ENCODE measurements at places on chromosomes 5 and 9. TPM values are rescaled to one million over a fixed set of nuclear protein-coding genes. Genes with fewer than 3 reads are reported as not detected.

DNA sequence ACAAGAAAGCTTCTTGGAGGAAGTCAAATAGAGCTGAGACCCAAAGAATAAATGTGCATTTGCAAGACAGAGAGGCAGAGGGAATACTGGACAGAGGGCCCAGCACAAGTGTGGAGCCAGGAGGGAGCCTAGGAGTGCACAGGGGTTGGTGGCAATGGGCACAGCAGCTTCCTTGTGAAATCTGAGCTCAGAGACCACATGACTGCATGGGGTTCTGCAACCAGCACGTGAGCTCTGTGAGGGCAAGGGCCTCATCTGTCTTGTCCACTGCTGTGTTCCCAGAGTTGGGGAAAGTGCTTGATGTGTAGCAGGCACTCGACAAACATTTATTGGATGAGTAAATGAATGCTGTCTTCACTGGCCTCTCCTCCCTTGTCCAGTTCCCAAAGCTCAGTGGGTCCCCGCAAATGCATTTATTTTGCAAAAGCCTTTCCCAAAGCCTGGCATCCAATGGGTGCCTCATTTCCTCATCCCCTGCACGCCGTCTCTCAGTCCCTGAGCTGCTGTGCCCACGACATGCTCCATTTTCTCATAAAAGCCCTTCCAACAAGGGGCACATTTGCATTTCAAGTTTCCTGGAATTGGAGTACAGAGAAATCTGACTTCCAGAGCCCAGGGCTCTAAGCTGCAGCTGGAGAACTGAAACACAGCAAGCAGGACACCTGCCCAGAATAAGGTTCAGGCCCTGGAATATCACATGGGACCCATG is 58.5 kb downstream of the KCNIP1 start:
- no peak overlapping the region for H3K4me3 ChIP-seq
- no peak overlapping the region for H3K27ac ChIP-seq
- DNase-seq = no peak
- H3K4me1 ChIP-seq = no peaks in the 10 kb centered on the region
- H3K36me3 ChIP-seq = no peaks in the 10 kb centered on the region
- H3K27me3 ChIP-seq = peaks cover 17% of the 10 kb centered on the region

GRCh38 chr9:126599047-126599650 is 14.6 kb upstream of the LMX1B start:
- H3K27ac ChIP-seq = no peak overlapping the region
- peaks cover 26% of the 10 kb centered on the region for H3K27me3 ChIP-seq
- H3K36me3 ChIP-seq = no peaks in the 10 kb centered on the region
- DNase-seq = no peak
- H3K4me1 ChIP-seq = no peaks in the 10 kb centered on the region
- H3K4me3 ChIP-seq = no peak overlapping the region

- DNase-seq = no peak
- no peaks in the 10 kb centered on the region for H3K36me3 ChIP-seq
- H3K27ac ChIP-seq = no peak overlapping the region
- H3K27me3 ChIP-seq = peaks cover 1% of the 10 kb centered on the region
These were observed 138.3 kb upstream of the SMIM23 start for GRCh38 chr5:171647043-171647903.

Gene KIF4B
- total RNA-seq = not detected

Gene HSD17B3
- 3.2 TPM for total RNA-seq

Gene IFNA13
- total RNA-seq = not detected

DNA sequence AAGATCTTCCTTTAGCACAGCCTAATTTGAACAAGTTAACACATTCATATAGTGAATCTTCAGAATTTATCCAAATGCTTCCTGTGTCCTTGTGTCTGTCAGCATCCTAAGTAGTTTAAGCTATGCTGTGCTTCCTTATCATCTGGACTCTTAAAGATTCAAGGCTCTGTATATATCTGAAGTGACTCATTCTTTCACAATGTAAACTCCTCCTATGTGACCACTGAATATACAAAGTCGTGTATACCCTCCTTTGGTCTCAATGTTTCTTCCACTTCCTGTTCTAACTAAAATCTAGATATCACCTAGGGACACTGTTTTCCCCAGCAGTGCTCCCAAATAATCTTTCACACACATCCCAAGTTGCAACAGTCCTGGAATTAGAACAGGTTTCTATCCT is 935.7 kb upstream of the NUDT12 start:
- no peaks in the 10 kb centered on the region for H3K27me3 ChIP-seq
- no peak overlapping the region for H3K4me3 ChIP-seq
- DNase-seq = no peak

- H3K36me3 ChIP-seq = no peaks in the 10 kb centered on the region
- no peak overlapping the region for H3K27ac ChIP-seq
These were observed 669.7 kb downstream of the NR2F1-AS1 start for GRCh38 chr5:92911293-92911692.

GRCh38 chr5:166509085-166509484 is 1782.4 kb upstream of the WWC1 start:
- no peaks in the 10 kb centered on the region for H3K27me3 ChIP-seq
- H3K27ac ChIP-seq = no peak overlapping the region
- H3K4me1 ChIP-seq = no peaks in the 10 kb centered on the region
- H3K4me3 ChIP-seq = no peak overlapping the region
- no peaks in the 10 kb centered on the region for H3K36me3 ChIP-seq

- no peak for DNase-seq
- peaks cover 31% of the 10 kb centered on the region for H3K4me1 ChIP-seq
- no peak overlapping the region for H3K27ac ChIP-seq
- H3K4me3 ChIP-seq = no peak overlapping the region
- H3K36me3 ChIP-seq = peaks cover 11% of the 10 kb centered on the region
- no peaks in the 10 kb centered on the region for H3K27me3 ChIP-seq
These were observed 95.6 kb downstream of the GNAQ start for GRCh38 chr9:77935974-77936373.

Gene GFI1B
- 0.39 TPM for total RNA-seq

- no peak for DNase-seq
- H3K27ac ChIP-seq = peak overlapping the region; percentile 9
- peaks cover 14% of the 10 kb centered on the region for H3K4me1 ChIP-seq
- H3K36me3 ChIP-seq = no peaks in the 10 kb centered on the region
- no peak overlapping the region for H3K4me3 ChIP-seq
- no peaks in the 10 kb centered on the region for H3K27me3 ChIP-seq
These were observed 45.5 kb downstream of the TNFSF8 start for GRCh38 chr9:114884787-114885452.

- H3K4me3 ChIP-seq = no peak overlapping the region
- no peaks in the 10 kb centered on the region for H3K4me1 ChIP-seq
- DNase-seq = no peak
- H3K27ac ChIP-seq = no peak overlapping the region
- peaks cover 9% of the 10 kb centered on the region for H3K27me3 ChIP-seq
These were observed 26.6 kb downstream of the ADCY2 start for GRCh38 chr5:7422316-7423106.

Gene PFN3
- total RNA-seq = not detected

- no peak for DNase-seq
- peaks cover 7% of the 10 kb centered on the region for H3K4me1 ChIP-seq
- H3K27me3 ChIP-seq = peaks cover 21% of the 10 kb centered on the region
- no peak overlapping the region for H3K27ac ChIP-seq
- no peak overlapping the region for H3K4me3 ChIP-seq
These were observed 23.4 kb upstream of the PSD2 start for GRCh38 chr5:139772089-139772791.

DNA sequence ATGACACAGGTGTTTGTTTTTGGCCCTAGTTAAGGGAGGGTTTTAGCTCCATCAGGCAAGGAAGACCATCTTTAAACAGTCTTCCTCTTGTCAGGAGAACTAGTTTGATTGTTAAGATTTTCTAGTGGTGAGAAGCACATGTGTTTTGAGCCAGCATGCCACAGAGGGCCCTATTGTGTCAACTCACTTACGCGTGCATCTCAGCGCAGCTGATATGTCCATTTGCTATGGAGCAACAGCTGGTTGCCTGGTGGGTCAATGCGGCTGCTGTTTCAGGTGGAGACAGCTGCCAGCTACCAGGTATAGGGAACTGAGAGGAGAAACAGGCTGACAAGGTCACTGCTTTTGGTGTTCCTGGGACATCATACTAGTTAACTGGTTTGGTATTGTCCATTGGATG is 100.5 kb upstream of the PRRC1 start:
- no peak overlapping the region for H3K27ac ChIP-seq
- no peaks in the 10 kb centered on the region for H3K4me1 ChIP-seq
- no peaks in the 10 kb centered on the region for H3K36me3 ChIP-seq
- no peak overlapping the region for H3K4me3 ChIP-seq
- peaks cover 1% of the 10 kb centered on the region for H3K27me3 ChIP-seq

- H3K4me3 ChIP-seq = no peak overlapping the region
- DNase-seq = no peak
- H3K36me3 ChIP-seq = no peaks in the 10 kb centered on the region
- H3K27me3 ChIP-seq = peaks cover 22% of the 10 kb centered on the region
- H3K4me1 ChIP-seq = peaks cover 11% of the 10 kb centered on the region
These were observed 97.2 kb downstream of the TRIM36 start for GRCh38 chr5:115072266-115073064.

DNA sequence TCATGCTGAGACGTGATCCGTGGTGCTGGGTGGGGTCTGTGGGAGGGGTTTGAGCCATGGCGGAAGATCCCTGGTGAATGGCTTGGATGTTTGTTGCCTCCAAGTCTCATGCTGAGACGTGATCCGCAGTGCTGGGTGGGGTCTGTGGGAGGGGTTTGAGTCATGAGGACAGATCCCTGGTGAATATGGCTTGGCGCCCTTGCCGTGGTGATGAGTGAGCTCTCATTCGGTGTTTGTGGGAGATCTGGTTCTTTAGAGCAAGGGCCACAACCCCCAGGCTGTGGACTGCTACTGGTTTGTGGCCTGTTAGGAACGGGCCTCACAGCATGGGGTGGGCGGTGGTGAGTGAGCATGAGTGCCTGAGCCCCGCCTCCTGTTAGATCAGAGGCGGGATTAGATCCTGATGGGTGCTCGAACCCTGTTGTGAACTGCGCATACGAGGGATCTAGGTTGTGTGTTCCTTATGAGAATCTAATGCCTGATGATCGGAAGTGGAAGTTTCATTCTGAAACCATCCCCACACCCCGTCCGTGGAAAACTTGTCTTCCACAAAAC is 31.2 kb downstream of the NKD2 start:
- H3K27me3 ChIP-seq = peaks cover 3% of the 10 kb centered on the region
- no peaks in the 10 kb centered on the region for H3K36me3 ChIP-seq
- DNase-seq = no peak
- peaks cover 12% of the 10 kb centered on the region for H3K4me1 ChIP-seq
- H3K4me3 ChIP-seq = no peak overlapping the region

- no peak for DNase-seq
- no peaks in the 10 kb centered on the region for H3K27me3 ChIP-seq
- H3K27ac ChIP-seq = no peak overlapping the region
- H3K4me3 ChIP-seq = no peak overlapping the region
- no peaks in the 10 kb centered on the region for H3K4me1 ChIP-seq
These were observed 38.3 kb upstream of the EGFL7 start for GRCh38 chr9:136624184-136624951.

DNA sequence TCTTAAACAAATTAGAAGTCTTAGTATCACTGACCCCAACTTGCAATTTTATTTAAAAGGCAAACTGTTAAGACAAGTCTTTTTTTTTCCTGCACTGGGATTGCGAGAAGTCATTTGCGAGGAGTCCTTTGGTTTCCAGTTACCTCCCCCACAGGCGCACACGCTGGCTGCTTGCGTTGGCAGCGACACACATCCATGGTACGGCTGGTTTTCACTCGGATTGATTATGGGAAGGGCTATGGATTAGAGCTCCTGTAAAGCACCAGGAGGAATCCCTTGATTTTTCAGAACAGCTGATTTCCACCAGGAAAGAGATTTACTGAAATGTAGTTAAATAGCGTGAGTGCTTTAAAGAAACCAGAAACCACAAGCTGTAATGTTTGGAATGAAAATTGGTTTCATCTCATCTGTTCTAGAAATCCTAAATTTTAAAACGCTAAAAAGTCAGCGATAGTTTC is 737 bp downstream of the SLC1A3 start:
- H3K36me3 ChIP-seq = no peaks in the 10 kb centered on the region
- H3K4me1 ChIP-seq = peaks cover 13% of the 10 kb centered on the region
- H3K27me3 ChIP-seq = peaks cover 27% of the 10 kb centered on the region
- H3K27ac ChIP-seq = no peak overlapping the region
- no peak overlapping the region for H3K4me3 ChIP-seq

GRCh38 chr5:18744441-18744840 is 1110.2 kb downstream of the TAF11L14 start:
- no peak for DNase-seq
- peak overlapping the region; percentile 97 for H3K4me3 ChIP-seq
- peaks cover 4% of the 10 kb centered on the region for H3K36me3 ChIP-seq

- no peak overlapping the region for H3K27ac ChIP-seq
- no peaks in the 10 kb centered on the region for H3K36me3 ChIP-seq
- DNase-seq = no peak
- peaks cover 33% of the 10 kb centered on the region for H3K27me3 ChIP-seq
- H3K4me3 ChIP-seq = no peak overlapping the region
These were observed 45.2 kb upstream of the APC start for GRCh38 chr5:112692472-112692871.

DNA sequence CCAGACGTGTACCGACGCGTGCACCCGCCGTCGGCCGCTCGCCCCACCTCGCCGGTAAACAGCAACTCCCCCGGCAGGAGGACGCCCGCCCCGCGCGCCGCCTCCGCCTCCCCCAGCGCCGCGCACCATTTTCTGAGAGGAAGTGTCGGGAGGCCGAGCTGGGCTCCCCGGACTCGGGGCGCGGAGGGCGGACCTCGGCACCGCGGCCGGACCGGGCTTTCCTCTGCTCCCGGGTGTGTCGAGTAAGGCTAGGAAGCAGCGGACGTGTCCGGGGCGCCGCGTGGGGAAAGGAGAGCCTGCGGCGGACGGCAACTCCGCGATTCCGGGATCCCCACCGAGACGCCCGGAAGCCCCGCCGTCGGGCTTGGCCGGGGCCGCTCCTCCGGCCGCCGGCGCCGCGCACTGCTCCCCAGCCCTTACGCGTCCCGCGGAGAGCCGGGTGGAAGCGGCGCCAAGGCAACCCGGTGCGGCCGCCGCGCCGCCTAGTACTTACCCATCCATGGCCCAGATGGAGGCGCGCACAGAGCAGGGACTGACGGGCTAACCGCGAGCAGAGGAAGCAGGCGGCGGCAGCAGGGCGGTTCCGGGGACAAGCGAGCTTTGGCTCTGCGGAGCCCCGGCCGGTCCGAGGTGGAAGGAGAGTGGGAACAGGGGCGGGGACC is at the start of gene PTBP3:
Gene PTBP3 (minus strand): TSS at position 643 of the 662 bp plus-strand sequence. CDS start 35,754 bp downstream, outside the sequence.
- peaks cover 39% of the 10 kb centered on the region for H3K4me1 ChIP-seq
- H3K4me3 ChIP-seq = peak within 1 kb of the TSS; percentile 96
- H3K36me3 ChIP-seq = peaks cover 2% of the 10 kb centered on the region
- peak within 1 kb of the TSS; percentile 98 for H3K27ac ChIP-seq
- no peaks in the 10 kb centered on the region for H3K27me3 ChIP-seq

DNA sequence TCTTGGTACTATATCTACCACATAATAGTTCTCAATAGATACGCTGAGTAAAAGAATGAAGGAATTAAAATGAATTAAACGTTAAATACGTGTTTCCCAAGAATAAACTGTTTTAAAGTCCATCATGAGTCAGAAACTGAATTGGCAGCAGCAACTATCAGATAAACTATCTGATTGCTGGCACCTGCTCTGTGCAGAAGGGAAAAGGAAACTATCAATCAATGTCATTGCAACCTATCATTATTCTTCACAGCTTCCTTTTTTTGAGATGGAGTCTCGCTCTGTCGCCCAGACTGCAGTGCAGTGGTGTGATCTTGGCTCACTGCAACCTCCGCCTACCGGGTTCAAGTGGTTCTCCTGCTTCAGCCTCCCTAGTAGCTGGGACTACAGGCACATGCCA is 8.8 kb upstream of the WDR36 start:
- H3K27ac ChIP-seq = no peak overlapping the region
- no peaks in the 10 kb centered on the region for H3K4me1 ChIP-seq
- H3K36me3 ChIP-seq = no peaks in the 10 kb centered on the region
- no peak overlapping the region for H3K4me3 ChIP-seq
- DNase-seq = no peak

All from naive thymus-derived CD8-positive, alpha-beta T cell (primary cell).